ENCODE measurements at places on chromosomes 13 and 19.

DNA sequence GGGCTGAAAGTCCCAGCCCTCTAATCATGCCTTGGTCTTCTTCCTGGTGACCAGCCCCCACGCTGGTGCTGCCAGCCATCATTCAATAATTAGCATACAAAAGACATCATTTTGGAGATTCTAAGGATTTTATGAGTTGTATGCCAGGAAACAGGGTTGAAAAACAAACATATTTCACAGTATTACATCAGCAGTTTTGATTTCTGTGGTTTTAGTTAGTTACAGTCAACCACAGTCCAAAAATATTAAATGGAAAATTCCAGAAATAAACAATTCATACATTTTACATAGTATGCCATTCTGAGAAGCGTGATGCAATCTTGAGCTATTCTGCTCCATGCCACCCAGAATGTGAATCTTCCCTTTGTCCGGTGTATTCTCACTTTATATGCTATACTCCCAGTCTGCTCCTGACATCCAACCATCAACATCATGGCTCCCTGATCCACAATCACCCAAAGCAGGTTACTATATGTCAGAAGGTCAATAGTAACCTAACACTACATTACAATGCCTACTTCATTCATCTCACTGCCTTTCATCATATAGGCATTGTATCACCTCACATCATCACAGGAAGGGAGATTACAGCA, 49.2 kb downstream of the STOML3 start:
- no peak for DNase-seq

GRCh38 chr13:112602189-112602588, 14.2 kb upstream of the TUBGCP3 start:
- no peak for DNase-seq

GRCh38 chr13:39385621-39386231, 217.3 kb downstream of the LHFPL6 start:
- DNase-seq: no peak

DNA sequence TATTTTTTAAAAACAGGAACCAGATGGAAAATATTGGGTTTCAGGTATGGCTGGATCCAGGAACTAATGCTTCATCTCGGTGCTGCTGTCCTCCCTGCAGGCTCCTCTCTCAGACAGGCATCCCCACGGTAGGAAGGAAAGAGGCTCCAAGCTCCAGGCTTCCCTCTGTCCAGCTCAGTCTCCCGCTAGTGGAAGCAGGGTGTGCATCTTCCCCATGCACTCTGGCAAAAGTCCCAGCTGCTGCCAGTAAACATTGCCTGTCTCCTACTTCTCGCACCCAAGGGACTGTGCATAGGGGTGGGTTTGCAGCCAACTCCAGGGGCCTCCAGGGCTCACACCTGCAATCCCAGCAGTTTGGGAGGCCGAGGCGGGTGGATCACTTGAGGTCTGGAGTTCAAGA, 29.2 kb downstream of the IL12RB1 start:
- no peak for DNase-seq

GRCh38 chr13:50392977-50393376, 377.7 kb downstream of the KCNRG start:
- no peak for DNase-seq

DNA sequence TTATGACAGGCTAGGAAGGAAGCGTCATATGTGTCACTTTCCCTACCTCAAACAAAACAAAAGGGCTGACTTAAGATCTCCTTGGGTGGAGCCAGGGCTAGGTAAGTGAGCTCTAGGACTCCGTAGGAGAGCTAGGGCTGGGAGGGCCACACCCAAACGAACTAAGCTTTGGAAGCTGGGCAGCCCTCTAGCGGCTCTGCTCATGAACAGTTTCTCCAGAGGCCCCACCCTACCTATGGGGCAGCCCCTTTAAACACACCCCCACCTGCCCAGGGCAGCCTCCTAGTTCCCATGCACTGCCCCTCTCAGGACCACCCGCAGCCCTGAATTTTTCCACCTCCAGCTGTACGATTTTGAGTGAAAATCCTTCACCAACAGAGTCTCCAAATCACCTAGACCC, 3.5 kb downstream of the PEG3 start:
- DNase-seq: no peak

- no peak for DNase-seq
These were observed 429.1 kb downstream of the ITGBL1 start for GRCh38 chr13:101881593-101881992.

GRCh38 chr19:35044317-35045117, 3.0 kb downstream of the HPN start:
- DNase-seq: peak; percentile 55

- DNase-seq: no peak
These were observed 2.2 kb downstream of the CAPS start for GRCh38 chr19:5916181-5916708.

DNA sequence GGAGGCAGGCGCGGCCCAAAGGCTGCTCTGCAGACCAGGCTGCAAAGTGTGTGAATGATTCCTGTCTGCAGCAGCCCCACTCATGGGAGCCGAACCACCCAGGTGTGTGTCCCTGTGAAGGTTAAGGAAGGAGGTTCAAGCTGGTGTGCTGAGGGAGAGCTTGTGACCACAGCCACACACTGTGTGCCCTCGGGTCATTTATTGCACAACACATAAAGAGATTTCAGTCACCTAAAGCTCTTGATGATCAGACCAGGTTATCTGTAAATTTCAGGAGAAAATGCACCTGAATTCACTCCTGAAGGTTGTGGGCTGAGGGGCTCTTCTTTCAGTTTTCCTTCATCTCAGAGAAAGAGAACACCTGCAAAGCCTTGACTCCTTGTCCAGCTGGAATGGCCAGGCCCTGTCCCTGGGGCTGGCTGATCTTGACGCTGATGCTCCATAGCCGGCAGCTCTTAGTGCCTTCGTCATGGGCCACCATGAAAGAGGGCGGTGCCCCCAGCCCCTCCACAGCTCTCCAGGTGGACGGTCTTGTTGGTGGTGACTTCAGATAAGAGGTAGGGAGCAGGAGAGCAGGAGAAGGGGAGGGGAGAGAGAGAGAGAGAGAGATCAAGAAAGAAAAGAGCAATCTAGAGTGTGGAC, 110.8 kb upstream of the C1QTNF9B start:
- no peak for DNase-seq

GRCh38 chr19:7982103-7982502, 23.3 kb downstream of the ELAVL1 start:
- no peak for DNase-seq

- DNase-seq: no peak
These were observed 270.4 kb downstream of the TEX29 start for GRCh38 chr13:111590796-111591195.

DNA sequence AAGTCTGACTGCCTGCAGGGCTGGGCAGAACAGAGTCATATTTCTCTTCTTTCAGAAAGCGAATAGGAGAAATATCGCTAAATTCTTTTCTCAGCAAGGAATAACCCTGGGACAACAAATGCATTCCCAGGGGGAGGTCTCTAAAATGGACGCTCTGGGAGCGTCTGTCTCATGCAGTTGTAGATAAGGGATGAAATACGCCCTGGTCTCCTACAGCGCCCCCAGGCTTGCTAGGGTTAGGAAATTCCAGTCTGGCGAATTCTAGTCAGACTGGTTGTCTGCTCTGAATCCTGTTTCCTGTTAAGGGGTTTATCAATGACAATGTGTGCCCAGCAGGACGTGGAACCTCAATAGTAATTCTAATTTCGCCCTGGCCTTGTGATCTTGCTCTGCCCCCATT, 1214.1 kb downstream of the DIAPH3 start:
- DNase-seq: no peak

GRCh38 chr19:36719687-36720556, 32.5 kb downstream of the ZNF567 start:
- no peak for DNase-seq
